Trophoblast cell (in vitro differentiated cells and primary cell): ENCODE measurements at places on chromosomes 7 and 10.
A peak's percentile ranks its signal among the peaks of the same experiment; 100 is the strongest.

- DNase-seq: no peak
These were observed 196.7 kb upstream of the TBX20 start for GRCh38 chr7:35450456-35451214.

DNA sequence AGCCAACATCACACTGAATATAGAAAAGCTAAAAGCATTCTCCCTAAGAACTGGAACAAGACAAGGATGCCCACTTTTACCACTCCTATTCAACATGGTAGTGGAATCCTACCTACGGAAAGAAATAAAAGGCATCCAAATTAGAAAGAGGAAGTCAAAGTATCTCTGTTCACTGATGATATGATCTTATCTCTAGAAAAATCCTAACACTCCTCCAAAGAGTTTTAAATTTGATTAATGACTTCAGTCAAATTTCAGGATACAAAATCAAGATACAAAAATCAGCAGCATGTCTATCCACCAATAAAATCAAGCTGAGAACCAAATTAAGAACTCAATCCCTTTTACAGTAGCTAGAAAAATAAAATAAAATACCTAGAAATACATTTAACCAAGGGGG is 35.3 kb upstream of the TNKS2 start:
- DNase-seq: no peak

- no peak for DNase-seq
These were observed 177.3 kb downstream of the TCF7L2 start for GRCh38 chr10:113127261-113127900.

- no peak for DNase-seq
These were observed 183.4 kb downstream of the CCSER2 start for GRCh38 chr10:84511709-84512285.

DNA sequence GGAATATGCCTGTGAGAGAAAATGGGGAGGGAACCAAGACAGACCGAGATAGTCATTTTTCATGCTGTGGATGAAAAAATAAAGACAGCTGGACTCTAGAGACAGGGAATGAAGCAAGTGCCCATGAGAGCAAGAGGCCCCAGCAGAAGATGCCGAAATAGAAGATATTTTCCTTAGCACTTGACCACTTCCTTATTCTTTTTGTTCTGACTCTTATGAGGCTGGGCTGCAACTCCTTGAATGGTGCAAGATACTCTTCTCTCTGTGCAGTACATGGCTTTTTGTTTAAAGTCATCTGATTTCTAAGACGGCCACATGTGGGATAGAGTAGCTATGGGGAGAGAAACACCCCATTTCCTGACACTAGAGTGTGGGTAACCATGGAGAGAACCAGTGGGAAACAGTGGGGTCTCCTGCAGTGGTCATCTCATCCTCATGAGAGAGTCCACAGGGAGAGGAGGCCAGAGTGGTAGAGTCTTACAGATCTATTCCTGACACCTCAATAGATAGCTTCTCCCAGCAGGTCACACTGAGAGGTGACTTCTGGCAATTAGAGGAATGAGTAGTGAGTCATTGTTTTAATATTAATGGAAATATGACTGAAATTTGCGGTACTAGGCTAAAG is 18.0 kb upstream of the VCL start:
- DNase-seq: no peak

- no peak for DNase-seq
These were observed 181.1 kb upstream of the IMMP2L start for GRCh38 chr7:111743244-111743847.

DNA sequence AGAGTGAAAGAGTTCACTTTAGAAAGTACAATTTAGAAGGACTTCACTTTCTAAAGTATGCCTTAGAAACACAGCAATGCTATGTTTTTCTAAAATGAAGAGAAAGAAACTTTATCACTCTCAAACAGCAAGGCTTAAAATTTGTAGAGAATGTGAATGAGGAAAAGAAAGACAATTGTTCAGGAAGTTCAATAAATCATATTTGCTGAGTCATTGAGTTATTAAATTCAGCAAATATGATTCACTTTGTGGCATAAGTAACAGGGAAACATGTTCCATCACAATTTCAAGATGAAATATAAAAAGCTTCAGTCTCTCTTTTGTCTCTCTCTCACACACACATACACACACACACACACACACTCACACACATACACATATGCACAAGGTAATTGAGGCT is 187.9 kb downstream of the PCDH15 start:
- DNase-seq: no peak

- DNase-seq: peak; percentile 48
These were observed 53.2 kb upstream of the ABCB4 start for GRCh38 chr7:87528730-87529129.

DNA sequence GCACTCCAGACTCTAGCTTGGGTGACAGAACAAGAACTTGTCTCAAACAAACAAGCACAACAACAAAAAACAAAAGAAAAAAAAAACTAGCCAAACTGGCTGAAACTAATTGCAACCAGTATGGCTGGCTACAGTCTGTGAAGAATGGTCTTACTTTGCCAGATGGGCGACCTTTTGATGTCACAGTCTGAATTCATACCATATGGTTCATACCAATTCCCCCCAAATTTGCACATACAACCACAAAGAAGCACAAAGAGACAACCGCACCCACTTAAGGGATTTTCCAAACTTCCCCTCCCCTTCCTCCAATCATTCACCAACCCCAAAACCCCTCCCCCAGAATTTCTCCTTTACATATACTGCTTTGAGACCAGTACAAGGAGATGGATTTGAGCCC is 114.2 kb downstream of the SPAG6 start:
- peak; percentile 46 for DNase-seq
